Nucleus accumbens (tissue), 56 donors: ENCODE measurements at places on chromosomes 4 and X.
A peak's percentile ranks its signal among the peaks of the same experiment; 100 is the strongest.

DNA sequence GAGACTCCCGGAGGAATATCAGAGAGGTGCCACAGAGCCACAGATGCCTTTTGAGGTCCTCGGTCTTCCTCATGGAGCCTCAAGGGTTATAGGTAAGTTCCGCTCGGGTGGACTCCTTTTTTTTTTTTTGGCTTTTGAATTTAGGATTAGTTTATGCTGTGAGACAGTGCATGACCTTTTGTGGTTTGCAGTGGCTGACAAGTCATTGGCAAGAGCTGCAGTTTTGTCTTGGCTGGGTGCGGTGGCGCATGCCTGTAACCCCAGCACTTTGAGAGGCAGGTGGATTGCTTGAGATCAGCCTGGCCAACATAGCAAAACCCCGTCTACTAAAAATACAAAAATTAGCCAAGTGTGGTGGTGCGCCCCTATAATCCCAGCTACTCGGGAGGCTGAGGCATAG is 4.5 kb upstream of the GRSF1 start:
- no peak for DNase-seq

GRCh38 chr4:25551605-25552004 is 104.0 kb upstream of the SLC34A2 start:
- DNase-seq = no peak

DNA sequence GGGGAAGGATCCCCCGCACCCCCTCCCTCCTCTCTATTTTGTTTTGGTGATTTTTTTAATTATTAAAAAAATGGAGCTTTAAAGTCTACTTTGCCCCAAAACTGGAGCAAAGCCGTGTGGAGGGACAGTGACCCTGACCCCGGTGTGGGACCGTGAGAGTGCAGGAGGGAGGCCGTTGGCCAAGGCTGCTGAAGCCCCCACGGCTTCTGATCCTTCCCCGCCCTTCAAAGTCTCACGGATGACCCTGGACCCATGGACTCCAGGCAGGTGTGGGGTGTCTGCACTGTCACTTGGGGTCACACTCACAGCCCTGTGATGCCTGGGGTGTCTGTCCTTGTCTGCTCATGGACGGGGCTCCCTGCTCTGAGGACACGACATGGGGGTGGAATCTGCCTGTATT is 133.3 kb downstream of the CPZ start:
- DNase-seq = no peak

- no peak for DNase-seq
These were observed 167.9 kb upstream of the ZFP42 start for GRCh38 chr4:187827631-187828030.

- DNase-seq = no peak
These were observed 13.7 kb downstream of the RASGEF1B start for GRCh38 chr4:81457921-81458520.

DNA sequence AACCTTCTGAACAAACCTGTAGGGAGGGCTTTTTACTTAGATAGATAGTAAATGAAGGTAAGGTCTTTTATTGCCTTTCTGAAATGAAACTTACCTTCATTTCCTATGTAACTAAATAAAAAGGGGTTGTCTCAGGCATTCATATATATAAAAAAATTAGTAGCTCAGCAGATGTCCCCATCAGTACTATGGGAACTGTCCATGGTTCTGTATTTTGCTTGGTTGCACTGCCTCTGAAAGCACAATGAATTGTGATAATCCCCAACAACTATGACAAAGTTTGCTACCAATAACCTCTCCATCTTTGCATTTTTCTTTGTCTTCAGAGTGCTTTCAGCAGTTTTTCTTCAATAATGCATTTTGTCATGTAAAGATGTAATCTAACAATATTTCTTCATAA is 222.4 kb downstream of the SLIT2 start:
- DNase-seq = no peak

- DNase-seq = no peak
These were observed 22.8 kb downstream of the VSIG4 start for GRCh38 chrX:66016905-66017658.

GRCh38 chr4:178081176-178081575 is 638.9 kb upstream of the AGA start:
- DNase-seq = no peak

GRCh38 chrX:8629871-8630270 is 102.1 kb downstream of the ANOS1 start:
- no peak for DNase-seq

GRCh38 chr4:184427687-184428086 is 46.7 kb downstream of the IRF2 start:
- DNase-seq = no peak

GRCh38 chrX:72110876-72111708 is 20.6 kb downstream of the RTL5 start:
- no peak for DNase-seq

- no peak for DNase-seq
These were observed 9.5 kb downstream of the BCOR start for GRCh38 chrX:40088299-40088625.

DNA sequence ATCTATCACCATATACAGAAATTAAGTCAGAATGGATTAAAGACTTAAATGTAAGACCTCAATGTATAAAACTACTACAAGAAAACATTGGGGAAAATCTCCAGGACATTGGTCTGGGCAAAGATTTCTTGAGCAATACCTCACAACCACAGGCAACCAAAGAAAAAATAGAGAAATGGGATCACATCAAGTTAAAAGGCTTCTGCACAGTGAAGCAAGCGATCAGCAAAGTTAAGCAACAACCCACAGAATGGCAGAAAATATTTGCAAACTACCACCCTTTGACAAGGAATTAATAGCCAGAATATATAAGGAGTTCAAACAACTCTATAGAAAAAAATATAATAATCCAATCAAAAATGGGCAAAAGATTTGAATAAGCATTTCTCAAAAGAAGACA is 236.9 kb upstream of the EMCN start:
- no peak for DNase-seq

- DNase-seq = no peak
These were observed 169.7 kb downstream of the RAP1GDS1 start for GRCh38 chr4:98430708-98431403.

- DNase-seq = peak; percentile 16
These were observed 1.9 kb downstream of the ENPP6 start for GRCh38 chr4:184215709-184216328.

DNA sequence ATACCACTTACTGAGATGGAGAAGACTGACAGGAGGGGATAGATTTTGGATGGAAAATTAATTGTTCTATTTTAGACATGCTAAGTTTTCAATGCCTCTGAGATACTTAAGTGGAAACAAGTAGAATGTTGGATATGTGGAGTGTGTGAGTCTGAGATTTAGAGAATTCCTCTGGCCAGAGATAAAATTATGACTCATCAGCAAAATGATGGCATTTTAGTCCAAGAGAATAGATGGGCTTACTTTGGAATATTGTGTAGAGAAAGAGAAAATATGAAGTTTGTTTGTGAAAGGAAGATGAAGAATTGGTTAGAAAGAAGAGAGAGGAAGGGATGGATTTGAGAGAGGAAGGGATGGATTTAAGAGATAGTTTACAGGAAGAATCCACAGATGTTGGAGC is 108.6 kb upstream of the PPP1R2C start:
- DNase-seq = no peak

GRCh38 chrX:141638550-141638949 is 49.0 kb downstream of the SPANXA2 start:
- no peak for DNase-seq

- no peak for DNase-seq
These were observed 6.1 kb downstream of the LIAS start for GRCh38 chr4:39464886-39465501.

DNA sequence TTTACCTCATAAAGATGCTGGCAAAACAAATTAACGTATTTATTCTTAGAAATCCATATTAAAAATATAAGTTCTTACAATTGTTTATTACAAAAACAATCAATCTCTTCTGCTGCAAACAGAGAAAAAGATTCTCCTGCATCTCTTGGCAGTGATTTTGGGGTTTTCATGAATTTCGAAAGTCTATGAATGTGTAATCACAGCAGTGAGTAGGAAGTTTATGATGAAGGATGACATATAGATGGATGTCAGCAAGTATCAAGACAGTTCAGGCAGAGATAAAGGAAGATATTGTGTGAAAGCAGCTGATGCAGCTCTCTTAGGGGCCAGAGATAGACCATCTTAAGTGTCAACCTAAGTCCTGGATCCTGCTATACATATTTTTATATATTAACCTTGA is 196.9 kb upstream of the BANK1 start:
- DNase-seq = no peak

GRCh38 chr4:75432683-75433082 is 81.5 kb downstream of the RCHY1 start:
- no peak for DNase-seq

- DNase-seq = no peak
These were observed 39.9 kb upstream of the PCDH18 start for GRCh38 chr4:137572163-137572562.

DNA sequence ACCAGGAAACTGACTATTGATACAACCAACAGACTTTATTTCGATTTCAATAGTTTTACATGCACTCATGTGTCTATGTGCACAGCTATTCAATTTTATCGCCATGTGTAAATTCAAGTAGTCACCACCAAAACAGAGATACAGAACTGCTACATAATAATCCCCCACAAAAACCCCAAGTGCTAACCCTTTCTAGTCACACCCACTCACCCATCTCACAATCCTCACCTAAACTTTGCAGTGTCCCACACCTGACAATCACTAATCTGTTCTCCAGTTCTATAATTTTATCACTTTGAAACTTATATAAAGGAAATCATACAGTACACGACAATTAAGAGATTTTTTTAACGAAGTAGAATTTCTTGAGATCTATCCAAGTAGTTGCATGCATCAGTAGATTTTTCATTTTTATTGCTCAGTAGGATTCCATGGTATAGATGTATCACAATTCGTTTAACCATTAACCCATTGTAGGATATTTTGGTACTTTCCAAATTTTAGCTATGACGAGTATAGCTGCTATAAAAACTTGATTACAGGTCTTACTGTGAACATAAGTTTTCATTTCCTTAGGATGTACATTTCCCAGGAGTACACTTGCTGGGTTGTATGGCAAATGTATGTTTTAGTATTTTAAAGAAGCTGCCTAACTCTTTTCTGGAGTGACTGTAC is 85.9 kb downstream of the CASK start:
- no peak for DNase-seq

GRCh38 chr4:55447108-55447708 is 51.5 kb downstream of the TMEM165 start:
- DNase-seq = no peak

- no peak for DNase-seq
These were observed 32.0 kb downstream of the CEP135 start for GRCh38 chr4:55980725-55981124.

DNA sequence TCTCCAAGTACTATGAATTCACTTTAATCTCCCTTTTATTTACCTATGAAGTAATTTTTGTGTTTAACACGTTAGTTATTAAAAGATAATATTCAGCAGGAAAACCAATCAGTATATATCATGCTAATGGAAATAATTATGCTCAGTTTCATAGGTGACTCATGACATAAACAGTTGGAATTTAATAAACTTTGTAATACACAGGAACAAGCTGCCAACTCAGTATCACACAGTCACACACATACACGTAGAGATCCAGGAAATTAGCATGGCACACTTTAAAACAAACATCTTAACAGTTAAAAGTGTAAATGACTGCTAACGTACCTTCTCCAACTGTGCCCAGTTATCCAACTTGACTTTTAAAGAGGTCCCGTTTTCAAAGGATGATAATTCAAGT is 2.3 kb downstream of the SPATA4 start:
- no peak for DNase-seq

DNA sequence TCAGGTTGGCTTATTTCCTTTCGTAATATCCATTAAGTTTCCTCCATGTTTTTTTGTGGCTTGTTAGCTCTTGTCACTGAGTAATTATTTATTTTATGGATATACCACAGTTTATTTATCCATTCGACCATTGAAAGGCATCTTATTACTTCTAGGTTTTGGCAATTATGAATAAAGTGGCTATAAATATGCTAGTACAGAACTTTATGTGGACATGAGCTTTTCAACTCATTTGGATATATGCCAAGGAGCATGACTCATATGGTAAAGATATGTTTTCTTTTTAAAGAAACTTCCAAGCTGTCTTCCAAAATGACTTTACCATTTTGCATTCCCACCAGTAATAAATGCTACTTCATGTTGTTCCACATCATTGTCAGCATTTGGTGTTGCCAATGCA is 803.6 kb downstream of the GLUD2 start:
- DNase-seq = no peak

DNA sequence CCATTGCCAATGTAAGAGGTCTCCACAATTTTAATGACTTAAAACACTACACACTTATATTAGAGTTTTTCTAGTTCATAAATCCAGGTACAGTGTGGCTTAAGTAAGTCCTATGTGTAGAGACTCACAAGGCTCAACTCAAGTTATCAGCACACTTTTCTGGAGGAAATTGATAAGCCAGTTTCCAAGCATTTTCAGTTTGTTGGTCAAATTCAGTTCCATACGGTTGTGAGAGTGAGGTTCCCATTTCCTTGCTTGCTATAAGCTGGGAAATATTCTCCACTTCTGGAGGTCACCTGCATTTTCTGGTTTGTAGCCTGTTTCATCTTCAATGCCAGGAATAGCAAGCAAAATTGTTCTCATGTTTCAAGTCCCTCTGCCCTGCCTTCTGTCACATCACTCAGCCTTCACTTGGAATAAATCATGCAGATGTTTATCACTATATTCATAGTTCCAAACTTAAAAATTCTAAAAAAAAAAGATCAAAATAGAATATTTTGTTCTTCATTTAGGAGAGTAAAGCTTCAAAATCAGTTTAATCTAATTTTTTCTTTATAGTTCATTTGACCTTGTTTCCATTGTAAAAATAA is 1137.5 kb upstream of the INTU start:
- DNase-seq = no peak

DNA sequence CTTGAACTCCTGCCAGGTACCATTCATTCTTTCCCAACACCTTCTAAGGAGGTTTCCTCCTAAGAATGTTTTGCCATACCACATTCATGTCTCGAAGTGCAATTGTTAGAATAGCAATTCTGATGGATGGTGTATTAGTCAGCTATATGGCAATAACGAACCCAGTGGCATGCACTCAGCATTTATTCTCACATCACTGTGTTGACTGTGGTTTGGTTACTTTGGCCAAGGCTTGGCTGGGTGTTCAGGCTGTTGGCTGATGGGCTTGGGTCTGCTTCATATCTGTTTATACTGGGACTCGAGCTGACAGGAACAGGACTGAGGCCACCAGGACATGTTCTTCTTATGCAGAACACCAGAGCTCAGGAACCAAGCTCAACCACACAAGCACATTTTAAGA is 31.7 kb downstream of the PSAPL1 start:
- no peak for DNase-seq

- DNase-seq = no peak
These were observed 215.3 kb downstream of the MID1IP1 start for GRCh38 chrX:39016556-39016955.
